Fibroblast of the conjunctiva (primary cell): ENCODE measurements at places on chromosomes 7 and 10.

DNA sequence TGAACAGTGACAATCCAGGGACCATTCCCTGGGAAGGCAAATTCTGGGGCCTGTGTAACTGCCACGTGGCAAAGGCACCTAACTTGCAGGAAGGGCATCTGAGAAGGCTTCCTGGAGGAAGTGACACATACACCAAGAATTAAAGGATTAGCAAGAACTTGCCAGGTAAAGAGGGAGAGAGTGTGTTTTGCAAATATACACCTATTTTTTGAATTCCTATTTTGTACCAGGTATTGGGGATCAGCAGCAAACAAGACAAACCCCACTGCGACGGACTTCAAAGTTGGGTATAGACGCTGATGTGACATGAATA, 206.5 kb upstream of the ZMIZ1 start:
- DNase-seq, result no peak

- no peak for DNase-seq
Observed at GRCh38 chr7:5139998-5140397, 50.0 kb upstream of the WIPI2 start.

DNA sequence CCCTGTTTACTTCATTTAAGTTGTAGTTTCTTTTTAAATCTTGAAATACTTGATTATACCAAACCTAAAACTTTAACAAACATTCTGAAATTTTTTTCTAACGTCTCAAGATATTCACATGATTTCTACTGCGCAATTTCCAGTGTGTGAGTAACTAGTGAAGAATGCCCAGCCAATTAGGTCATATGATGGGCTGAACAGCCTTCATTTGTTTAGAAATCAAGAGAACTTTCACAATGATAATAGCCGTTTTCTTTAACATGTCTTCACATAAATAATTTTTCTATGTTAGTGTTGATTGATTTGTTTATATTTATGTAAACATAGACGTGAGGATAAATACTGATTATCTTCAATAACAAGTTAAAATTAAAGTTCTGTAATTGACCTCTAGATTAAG, 21.8 kb downstream of the STAM start:
- peak; percentile 83 for DNase-seq

DNA sequence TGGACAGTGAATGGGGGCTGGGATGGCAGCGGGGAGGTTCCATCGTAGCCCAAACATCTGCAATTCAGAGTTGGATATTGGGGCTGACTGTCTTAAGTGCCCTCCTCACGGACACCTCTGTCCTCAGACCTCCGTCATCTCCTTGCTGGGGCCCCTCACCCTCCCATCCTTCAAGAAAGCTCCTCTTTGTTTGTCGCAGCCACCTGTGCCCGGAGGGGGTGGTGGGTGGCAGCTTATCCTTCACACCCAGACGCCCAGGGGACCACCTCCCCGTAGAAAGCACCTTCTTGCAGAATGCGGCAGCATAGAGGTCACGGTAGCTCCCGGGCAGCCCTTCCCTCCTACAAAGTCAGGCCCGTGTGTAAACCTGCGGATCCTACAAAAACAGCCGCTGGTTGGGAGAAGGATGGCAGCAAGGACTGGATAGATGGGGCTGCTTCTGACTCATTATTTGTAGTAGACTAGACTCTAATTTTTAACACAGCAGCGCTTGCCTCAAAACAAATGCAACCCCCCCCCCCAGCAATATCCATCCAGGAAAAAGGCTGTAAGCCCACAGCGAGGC, 1.3 kb upstream of the PTPRN2 start:
- no peak for DNase-seq

GRCh38 chr7:129615018-129615417, 3.5 kb downstream of the NRF1 start:
- DNase-seq, result no peak

- no peak for DNase-seq
Observed at GRCh38 chr7:132276976-132277725, 299.1 kb downstream of the PLXNA4 start.

DNA sequence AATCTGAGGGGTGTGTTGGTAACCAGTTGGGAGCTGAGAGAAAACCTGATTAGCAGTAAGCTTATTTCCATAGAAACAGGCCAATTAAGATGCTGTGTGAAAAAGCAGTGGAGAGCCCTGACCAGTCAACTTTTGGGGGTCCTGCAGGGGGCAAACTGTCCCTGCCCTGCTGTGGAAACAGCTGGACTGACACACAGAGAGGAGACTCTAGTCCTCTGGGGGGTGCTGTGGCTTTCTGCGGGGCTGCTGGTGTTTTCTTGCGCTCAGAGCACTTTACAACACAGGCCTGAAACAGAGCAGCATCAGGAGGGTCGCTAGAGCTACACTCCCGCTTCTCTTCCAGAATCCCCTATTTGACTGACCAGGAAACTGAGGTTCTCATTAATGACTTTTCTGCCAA, 546.9 kb upstream of the GALNT17 start:
- DNase-seq, result no peak

DNA sequence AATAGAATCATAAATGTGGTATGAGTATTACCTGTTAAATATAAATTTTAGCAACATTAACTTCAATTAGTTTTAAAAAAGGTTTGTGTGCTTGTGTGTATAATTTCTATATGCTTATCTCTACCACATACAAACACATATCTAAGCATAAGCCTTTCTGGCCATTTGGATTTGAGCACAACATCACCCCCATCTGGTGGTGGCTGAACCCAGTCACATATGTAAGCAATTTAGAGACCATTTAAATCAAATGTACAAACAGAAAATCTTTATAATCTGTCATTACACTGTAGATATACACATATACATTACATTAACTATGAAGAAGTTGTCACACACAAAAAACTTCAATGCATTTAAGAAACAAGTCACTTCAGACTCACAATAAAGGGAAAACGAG, 31.7 kb downstream of the GPR22 start:
- DNase-seq, result peak; percentile 47

DNA sequence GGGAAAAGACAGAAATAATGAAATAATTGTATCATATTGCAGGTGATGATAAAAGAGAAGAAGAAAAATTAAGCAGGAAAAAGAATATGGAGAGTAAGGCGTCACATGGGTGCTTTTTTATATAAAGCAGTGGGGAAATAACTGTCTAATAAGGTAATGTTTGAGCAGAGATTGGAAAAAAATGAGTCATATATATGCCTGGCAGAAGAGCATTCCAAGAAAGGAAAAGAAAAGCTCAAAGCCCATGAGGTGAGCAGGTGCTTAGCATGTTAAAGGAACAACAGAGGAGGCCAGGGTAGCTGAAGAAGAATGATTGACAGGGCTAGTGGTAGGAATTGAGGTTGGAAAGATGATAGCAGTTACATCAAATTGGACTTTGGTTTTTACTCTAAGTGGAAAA, 739.5 kb downstream of the SORCS1 start:
- DNase-seq, result no peak
